ENCODE measurements at places on chromosomes 16 and 17.

- DNase-seq: no peak
Measured at GRCh38 chr17:63096426-63096825, 130.4 kb downstream of the TANC2 start.

DNA sequence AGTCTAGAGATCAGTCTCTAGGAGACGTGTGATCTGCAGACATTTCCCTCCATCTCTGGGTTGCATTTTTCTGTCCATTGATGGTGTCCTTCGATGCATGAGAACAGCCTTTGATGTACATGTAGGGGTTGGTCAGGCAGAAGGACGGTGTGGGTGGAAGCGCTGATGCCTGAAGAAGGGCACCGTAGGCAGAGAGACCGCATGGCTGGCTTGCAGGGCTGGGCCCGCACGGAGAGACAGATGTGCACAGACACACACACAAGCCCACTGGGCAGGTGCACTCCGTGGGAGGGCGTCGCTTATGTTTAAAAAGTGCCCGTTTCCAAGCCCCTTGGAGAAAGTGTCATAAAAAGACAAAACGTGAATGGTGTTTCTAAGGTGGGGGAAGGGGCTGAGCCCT, 15.7 kb upstream of the WFIKKN1 start:
- no peak for DNase-seq

GRCh38 chr16:19210968-19211367, 42.9 kb downstream of the SYT17 start:
- no peak for DNase-seq

DNA sequence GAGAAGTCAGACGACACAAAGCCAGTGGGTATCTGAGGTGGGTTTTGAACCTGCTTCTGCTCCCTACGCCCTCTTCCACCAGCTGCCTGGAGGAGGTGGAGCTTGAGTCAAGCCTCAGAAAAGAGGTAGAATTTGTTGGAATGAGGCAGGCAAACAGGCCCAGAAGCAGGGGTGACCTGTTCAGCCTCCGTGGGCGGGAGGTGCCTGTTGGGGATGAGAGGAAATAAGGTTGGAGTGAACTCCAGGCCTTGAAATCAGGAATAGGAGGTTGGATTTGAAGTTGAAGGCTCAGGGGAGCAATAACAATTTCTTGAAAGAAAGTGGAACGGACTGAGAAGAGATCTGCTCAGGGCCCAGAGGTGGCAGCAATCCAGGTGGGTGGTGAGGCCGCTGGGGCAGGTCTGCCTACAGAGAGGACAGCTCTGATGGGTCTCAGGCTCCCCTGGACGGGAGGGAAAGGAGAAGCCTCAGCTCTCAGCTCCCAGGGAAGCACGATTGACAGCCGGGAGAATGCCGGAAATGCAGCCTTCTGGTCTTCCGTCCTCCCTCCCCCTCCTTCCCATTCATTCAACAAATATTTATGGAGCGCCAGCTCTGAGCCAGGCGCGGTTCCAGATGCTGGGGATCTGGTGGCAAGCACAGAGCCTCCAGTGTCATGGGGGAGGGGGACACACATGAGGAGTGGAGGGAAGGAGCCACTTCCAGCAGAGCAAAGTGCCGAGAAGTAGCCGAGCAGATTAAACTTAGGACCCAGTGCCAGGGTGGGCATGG, 61.9 kb upstream of the CIBAR2 start:
- no peak for DNase-seq

DNA sequence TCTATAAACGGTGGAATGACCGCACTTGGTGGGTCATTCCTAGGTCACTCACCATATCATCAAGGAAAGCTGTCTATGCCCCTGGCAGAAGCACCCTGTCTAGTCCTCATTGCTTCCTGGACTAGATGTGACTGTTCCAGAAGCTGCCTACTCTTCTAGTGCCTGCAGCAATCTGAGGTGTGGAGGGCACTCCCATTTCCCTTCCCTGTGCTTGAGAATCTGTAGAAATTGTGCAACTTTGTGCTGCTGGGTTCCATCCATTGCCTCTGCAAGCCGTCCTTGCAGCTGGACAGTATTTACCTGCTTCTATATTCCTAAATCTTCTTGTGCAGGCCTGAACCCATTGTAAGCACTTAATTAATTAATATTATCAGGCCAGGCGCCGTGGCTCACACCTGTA, 52.1 kb downstream of the CACNG3 start:
- no peak for DNase-seq

DNA sequence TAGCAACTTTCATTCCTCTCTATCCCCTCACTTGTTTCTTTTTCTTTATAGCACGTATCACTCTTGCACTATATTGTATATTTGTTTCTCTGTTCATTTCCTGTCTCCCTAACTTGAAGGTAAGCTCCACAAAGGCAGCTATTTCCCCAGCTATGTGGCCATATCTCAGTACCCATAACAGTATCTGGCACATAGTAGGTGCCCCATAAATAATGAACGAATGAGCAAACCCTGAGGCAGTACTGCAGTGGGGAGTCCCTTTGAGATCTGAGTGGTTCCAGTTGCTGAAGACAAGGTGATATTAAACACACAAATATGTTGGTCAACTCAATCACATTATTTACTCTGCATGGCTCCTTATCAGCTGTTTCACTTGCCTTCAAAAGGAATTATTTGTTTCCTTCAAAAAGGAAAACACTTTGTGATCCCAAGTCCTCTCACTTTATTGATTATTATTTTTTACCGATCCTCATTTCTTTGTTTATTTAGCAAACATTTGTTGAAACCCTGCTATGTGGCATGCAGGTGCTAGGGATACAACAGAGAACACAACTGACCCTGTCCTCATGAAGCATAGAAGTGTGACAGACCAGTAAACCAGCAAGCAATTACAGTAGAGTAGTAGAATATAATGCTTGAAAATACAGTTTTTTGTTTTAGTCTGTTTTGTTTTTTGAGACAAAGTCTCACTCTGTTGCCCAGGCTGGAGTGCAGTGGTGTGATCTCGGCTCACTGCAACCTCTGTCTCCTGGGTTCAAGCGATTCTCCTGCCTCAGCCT, 5.7 kb upstream of the ADAP2 start:
- DNase-seq: no peak

DNA sequence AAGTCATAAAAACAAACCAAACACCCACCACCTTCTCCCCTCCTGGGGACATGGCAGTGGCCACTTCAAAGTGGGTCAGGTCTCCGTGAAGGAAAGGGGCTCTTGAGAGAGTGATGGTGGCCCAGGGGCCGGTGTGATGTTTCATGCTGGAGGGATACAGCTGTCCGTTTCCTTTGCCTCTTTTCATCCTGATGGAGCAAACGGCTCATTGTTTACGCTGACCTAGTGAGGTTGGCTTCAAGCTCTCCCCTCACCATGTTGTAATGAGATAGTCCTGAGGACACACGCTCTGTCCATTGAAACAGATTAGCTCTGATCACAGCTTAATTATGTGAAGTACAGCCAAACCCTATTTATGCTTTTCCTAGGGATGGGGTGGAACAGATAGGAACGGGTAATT, 34.2 kb downstream of the CDH13 start:
- DNase-seq: no peak

DNA sequence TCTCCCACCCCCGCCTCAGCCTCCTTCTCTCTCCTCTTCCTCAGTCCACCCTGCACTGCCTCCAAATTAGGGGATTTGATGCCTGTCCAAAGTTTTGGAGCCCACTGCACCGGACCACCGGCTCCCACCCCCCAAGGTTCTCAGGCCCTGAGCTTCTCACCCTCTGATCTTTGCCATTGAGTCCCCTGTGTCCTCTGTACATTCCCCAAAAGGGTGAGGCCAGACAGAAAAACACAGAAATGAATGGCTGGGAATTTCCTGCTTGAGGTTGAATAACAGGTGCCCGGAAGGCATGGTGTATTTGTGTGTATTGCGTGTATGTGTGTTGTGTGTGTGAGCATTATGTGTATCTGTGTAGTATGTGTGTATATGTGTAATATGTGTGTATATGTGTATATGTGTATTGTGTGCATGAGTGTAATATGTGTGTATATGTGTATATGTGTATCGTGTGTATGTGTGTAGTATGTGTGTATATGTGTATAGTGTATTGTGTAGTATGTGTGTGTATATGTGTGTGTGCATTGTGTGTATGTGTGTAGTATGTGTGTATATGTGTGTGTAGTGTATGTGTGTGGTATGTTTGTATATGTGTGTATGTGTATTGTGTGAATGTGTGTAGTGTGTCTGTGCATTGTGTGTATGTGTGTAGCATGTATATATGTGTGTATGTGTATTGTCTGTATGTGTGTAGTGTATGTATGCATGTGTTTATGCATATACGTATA, 16.0 kb upstream of the CCL17 start:
- no peak for DNase-seq

DNA sequence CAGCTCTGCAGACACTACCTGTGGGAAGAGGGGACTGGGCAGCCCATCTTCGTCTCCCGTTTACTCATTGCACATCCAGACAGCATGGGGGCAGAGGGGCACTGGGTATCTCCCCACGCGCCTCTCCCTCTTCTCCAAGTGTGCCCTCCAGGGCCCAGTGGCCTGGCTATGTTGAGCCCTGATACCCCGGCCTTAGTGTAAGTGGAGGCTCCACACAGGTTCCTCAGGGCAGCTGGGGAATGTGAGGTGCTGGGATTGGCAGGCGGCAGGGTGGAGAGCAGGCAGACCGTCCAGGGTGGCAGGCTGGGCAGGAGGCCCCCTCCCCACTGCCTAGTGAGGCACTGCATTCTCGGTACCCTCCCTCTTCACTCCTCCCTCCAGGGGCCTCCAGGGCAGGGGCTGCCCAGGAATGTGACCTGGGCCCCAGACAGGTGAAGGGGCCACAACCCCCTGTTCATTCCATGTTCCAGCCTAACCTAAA, 13.2 kb upstream of the NAGLU start:
- no peak for DNase-seq

- no peak for DNase-seq
Measured at GRCh38 chr17:2050300-2051060, 4.4 kb upstream of the HIC1 start.

DNA sequence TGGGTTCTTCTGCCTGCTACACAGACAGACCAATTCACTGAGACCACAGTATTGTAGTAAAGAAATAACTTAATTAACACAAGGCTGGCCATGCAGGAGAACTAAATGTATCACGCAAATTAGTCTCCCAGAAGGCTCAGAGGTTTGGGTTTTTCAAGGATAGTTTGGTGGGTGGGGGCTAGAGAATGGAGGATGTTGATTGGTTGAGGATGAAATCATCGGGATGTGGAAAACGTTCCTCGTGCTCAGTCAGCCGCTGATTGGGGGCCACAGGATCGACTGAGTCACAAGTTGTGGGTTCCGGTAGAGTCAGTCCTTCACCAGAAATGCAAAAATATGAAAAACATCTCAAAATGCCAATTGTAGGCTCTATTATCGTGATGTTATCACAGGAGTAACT, 18.7 kb downstream of the RHOT1 start:
- DNase-seq: no peak

DNA sequence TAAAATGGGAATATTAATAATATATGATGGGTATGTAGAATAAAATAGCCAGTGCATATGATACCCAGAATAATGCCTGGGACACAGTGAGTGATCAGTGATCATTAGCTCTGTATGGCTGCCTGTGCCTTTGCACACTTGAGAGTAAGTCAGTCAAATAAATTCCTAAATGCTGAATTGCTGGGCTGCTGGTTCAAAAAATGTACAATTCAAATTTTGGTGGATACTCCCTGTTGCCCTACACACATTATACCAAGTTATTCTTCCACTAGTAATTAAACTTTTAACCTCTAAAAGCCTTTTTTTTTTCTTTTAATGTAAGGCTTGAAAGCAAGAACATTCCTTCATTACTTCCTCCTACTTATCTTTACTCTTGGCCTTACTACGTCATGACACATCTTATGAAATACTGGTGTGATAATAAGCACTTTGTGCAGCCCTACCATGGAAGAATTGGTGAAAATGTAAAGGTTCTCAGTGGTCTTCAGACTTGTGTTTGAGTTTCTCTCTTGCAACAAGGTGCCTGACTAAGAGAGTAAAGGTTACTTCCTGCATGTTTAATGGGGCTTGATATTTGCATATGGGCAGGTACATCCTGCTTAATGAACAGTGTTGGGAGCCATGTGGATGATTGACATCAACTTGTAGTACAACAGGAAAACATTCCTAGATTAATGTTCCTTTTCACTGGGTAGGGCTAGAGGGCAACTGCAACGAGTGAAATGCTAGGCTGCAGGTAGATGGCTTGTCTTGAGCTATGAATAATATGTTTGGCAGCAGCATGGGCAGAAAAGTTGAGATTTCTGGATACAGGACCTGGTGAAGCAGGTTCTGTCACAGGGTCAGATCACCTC, 84.3 kb downstream of the PRKCA start:
- DNase-seq: no peak

- no peak for DNase-seq
Measured at GRCh38 chr17:73900516-73900915, 256.3 kb upstream of the SDK2 start.

- no peak for DNase-seq
Measured at GRCh38 chr16:912684-913613, 57.8 kb downstream of the LMF1 start.

- no peak for DNase-seq
Measured at GRCh38 chr17:32912218-32912897, 15.6 kb upstream of the TMEM98 start.

GRCh38 chr17:34386697-34387550, 23.9 kb upstream of the CCL1 start:
- no peak for DNase-seq

- DNase-seq: no peak
Measured at GRCh38 chr17:79739148-79740062, 8.7 kb downstream of the ENPP7 start.

DNA sequence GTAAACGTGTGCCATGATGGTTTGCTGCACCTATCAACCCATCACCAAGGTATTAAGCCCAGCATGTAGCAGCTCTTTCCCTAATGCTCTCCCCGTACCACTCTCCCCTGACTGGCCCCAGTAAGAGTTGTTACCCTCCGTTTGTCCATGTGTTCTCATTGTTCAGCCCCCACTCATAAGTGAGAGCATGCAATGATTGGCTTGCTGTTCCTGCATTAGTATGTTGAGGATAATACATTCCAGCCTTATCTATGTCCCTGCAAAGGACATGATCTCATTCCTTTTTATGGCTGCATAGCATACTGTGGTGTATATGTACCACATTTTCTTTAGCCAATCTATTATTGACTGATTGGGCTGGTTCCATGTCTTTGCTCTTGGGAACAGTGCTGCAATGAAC, 1294.9 kb upstream of the CDH8 start:
- DNase-seq: no peak

DNA sequence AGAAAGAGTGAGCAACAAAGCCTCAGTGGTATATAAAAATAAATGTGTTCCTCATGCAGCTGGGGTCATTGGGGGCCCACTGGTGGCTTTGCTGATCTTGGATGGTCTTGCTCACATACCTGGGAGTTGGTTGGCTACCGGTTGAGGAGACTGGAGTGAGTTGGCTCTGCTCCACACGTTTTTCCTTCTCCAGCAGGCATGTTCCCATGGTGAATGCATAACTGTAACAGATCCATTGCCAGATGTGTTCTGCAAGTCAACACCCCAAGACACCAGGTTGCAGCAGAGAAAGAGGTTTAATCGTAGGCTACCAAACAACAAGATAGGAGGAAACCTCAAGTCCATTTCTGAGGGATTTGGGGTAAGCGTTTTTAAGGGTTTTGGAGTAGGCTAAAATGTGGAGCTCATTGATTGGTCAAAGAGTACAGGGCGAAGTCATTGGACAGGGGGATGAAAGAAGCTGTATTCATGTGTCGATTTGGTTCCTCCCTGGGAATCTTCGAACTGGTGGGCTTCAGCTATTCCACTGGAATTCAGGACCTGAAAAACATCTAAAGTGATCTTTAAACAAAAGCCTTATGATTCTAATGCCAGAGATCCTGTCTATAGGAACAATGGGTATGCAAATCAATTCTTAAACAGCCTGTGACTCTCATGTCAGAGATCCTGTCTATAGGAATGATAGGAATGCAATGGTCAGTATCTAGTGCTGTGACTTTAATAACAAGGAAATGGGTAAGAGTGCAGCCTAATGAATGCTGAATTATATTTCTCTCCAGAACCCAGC, 467.5 kb upstream of the C16orf82 start:
- no peak for DNase-seq

Measured in stimulated activated CD4-positive, alpha-beta T cell treated with anti-CD3 and anti-CD28 coated beads, TNF-alpha, amount 100 ng/mL, for 24 hours (primary cell).